ENCODE measurements at places on chromosomes 12 and 14.
A peak's percentile ranks its signal among the peaks of the same experiment; 100 is the strongest.

DNA sequence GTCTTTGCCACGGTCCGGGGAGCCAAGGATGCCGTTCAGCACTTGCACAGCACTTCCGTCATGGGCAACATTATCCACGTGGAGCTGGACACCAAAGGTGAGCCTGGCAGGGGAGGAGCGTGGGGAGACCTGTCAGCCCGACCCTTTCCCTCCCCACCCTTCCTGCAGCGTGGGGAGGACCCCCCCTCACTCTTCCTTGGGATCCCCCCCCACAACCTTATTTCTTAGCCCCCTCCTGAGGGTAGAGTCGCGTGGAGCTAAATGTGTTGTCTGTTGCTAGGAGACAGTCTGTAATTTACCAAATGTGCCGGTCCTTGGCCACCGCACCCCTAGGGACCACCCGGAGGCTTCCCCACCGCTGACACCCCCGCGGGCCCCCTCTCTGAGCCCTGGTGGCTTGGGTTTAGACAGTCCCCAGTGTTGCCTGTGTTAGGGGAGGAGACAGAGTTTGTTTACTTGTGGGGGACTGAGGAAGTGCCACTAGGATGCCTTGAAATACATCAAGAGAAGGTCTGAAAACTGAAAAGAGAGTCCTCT lies 2.3 kb downstream of the SETD1B start:
- DNase-seq: no peak

DNA sequence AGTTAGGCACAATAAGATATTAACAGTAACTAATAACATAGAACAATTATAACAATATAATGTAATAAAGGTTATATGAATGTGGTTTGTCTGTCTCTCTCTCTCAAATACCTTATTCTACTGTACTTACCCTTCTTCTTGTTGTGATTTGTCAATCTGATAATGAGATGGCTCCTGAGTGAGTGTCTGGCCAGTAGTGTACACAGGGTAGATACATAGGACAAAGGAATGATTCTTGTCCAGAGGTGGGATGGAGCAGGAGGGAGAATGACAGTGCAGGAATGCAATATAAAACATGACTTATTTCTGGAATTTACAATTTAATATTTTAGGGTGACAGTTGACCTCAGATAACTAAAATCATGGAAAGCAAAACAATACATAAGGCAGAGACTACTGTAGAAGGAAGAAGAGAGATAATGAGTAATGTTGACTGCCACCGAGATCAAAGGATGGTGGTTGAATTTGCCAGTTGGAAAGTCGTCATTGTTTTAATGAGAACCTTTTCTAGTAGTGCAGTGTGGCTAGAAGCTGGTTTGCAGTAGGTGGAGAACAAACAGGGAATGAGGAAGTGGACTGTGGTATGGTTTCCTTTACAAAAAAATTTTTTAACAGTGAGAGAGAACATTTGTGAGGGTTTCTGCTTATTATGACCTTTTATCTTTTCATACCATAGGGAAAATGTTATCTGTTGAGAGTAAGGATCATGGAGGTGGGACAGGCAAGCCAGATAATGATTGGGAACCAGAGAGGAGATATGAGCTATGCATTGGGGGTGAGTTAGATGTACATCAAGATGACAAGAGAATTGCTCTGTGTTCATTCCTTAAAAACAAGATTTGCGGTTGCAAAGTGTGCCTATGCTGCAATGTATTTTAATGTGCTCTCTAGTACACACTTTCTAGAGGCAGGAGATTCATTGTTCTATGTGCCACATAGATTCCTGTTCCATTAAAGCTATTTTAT lies 458.3 kb downstream of the BTG1 start:
- peak; percentile 8 for DNase-seq

- DNase-seq: no peak
Observed at GRCh38 chr12:33330940-33331339, 108.7 kb downstream of the SYT10 start.

- no peak for DNase-seq
Observed at GRCh38 chr12:26631846-26632245, 201.1 kb downstream of the ITPR2 start.

DNA sequence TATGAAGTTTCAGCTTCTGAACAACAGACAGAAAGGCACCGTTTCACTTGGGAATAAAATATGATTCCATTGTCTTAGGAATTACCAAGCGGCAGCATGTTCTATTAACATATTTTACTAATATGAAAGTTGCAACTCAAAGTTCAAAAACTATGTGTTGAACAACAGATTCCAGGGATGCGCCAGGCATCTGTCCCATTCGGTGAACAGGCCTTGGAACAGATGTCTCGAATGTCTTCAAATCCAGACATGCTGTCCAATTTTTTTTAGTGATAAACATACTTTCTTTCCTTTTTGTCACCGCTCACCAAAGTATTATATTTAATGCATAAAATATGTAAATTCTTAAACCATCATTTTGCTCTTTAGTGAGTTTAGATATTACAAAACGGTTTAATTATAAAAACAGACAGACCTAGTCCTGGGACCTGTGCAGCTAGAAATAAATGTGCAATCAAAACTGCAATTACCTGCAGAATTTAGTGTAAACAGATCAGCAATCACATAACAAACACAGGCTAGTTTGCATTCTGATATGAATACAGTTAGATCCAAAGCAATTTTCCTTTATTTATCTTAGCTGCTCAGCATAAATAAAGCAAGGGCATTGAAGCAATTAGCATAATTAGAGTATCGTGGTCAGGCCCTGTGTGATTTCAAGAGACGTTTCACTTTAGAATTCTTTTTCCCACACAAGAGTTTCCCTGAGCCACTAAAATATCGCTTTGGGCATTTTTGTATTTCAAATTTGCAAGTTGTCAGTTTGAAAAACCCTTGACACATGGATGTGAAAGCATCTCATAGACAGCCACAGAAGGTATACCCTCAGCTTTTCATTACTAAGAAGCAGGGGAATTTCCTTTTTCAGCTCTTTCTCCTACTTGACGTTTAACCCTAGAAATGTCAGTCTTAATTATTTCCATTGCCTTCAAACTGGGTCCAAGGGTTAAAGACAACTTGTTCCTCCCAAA lies 420.8 kb downstream of the EGLN3 start:
- DNase-seq: no peak

GRCh38 chr12:2372735-2373134 lies 319.9 kb downstream of the CACNA1C start:
- no peak for DNase-seq

DNA sequence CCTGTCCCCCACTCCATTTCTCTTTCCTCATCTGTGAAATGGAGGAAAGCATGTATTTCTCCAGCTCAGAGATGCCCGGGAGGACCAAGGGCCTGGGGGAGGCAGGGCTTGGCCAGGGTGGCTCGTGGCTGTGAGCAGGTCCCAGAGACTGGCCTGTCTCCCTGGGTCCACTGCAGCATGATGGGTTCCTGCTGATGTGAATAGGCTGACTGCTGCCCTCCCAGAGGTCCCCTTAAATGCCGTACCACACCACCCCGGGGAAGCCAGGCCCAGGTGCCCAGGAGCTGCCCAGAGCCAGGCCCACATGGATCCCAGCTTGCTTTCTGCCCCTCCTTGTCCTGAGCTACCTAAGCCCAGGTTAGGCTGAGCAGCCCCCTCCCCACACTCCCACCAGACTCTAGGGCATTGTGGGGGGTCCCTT lies 158.2 kb upstream of the C14orf180 start:
- DNase-seq: no peak

GRCh38 chr12:41794336-41794735 lies 350.3 kb downstream of the GXYLT1 start:
- no peak for DNase-seq

- no peak for DNase-seq
Observed at GRCh38 chr12:107661830-107662229, 23.8 kb upstream of the PWP1 start.

- DNase-seq: no peak
Observed at GRCh38 chr12:24904871-24905270, 44.0 kb downstream of the BCAT1 start.

DNA sequence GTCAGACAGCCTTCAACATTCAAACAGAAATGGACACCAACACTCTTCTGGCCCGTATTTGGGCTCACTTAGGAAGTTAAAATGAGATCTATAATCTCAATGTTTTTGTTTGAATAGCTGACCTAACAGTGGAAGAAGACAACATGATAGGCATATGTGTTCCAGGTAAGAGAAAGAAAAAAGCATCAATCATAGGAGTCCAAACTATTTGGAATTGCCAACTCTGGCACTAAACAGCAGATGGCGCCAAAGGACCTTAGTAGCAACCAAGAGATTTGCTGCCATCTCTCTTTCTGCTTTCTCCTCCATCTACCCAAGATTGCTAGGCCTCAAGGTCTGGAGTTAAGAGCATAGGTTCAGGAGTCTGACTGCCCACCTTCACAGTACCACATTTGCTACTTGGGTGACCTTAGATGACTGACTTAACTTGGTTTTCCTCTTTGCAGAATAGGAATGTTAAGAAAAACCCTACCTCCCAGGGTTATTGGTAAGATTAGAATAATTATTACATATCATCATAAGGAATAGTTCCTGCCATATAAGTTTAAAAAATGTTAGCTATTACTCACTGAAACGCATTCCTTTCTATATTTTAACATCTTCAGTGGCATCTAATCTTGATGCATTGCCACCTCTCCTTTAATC lies 30.2 kb downstream of the PEX5 start:
- peak; percentile 61 for DNase-seq

DNA sequence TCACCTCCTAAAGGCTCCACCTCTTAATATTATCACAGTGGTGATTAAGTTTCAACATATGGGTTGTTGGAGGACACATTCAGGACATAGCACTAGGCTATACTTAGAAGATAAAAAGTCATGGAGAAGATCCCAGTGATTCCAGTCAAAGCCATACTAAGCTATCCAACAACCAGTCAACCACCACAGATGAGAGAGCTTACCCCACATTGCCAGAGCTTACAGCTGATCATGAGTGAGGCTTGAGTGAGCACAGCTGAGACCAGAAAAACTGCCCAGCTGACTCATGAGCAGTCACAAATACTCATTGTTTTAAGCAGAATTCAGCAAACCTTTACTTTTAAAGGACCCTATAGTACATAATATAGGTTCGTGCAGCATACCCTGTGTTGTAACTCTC lies 85.1 kb downstream of the DRAM1 start:
- DNase-seq: no peak

DNA sequence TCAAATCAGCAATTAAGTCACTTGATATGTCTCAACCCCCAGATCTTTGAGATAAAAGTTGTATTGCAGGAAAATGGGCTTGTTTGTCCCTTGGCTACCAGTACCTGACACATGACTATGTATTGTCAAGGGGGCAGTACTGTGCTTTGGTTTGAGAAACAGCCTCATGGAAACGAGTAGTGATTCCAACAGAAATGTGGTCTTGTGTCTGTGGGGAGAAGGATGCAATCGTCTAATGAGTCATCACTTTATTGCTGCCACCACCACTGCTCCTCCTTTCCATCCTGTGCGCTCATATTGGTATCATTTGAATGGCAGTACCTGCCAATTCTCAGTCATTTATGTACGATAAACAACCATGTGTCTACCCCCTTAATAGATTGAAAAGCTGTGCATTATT lies 72.8 kb upstream of the ARHGAP5 start:
- DNase-seq: no peak

DNA sequence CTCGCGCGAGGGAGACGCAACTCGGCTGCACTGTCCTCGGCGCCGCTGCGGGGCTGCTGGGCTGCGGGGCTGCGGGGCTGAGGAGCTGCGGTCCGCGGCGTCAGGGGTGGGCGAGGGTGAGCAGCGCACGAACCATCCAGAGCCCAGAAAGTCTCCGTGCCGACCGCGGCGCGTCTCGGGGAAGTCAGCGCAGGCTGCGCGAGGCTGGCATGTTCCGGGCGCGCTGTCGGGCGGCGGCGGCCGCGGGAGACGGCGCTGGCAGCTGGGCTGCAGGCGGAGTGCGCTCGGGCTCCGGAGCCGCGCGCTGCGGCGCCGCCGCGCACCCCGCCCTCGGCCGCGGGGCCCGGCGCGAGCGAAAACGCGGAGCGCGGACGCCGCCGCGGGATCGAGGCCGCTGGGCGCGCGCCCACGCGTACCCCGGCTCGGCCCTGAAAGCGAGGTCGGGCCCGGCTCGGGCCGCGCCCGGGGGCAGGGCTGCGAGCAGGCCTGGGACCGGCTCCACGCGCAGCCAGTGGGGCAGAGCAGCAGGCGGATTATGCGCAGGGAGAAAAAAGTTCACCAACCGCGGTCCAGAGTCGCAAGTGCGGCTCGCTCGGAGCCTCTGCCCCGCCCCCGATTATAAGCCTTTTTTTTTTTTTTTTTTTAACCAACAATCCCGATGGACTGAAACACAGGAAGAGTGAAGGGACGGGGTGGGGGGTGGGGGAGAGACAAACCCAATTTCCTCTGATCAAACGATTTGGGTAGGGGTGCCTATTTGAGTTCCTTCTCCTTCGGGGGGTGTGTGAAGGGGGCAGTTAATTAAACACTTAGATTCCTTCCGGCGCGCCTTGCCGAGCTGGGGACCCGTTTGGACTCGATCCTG lies at the start of gene PRICKLE1:
TSS of gene PRICKLE1 (minus strand) at position 282 of the 865 bp plus-strand sequence. CDS start 117,230 bp downstream, outside the sequence.
- peak; percentile 2 for DNase-seq

DNA sequence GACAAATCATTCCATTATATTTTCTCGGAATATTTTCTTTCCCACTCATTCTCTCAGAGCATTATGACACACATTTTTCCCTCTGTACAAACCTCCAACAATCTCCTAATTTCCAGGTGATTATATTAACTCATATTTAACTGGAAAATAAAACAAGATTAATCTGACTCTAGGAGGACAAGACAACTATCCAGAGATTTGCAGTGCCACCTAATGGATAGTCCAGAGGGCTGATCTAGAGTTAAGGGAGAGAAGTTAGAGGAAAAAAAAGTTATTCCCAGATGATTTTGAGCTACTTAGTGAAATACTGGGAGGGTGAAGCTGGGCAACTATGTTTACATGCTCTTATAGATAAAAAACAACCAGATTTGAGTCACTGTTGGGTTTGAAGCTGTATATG lies 161.7 kb downstream of the ALX1 start:
- no peak for DNase-seq

GRCh38 chr12:121620333-121620891 lies 5.9 kb upstream of the ORAI1 start:
- DNase-seq: no peak

GRCh38 chr12:97288531-97288930 lies 174.1 kb upstream of the RMST start:
- no peak for DNase-seq

- no peak for DNase-seq
Observed at GRCh38 chr14:64824471-64824870, 55.2 kb downstream of the SPTB start.

DNA sequence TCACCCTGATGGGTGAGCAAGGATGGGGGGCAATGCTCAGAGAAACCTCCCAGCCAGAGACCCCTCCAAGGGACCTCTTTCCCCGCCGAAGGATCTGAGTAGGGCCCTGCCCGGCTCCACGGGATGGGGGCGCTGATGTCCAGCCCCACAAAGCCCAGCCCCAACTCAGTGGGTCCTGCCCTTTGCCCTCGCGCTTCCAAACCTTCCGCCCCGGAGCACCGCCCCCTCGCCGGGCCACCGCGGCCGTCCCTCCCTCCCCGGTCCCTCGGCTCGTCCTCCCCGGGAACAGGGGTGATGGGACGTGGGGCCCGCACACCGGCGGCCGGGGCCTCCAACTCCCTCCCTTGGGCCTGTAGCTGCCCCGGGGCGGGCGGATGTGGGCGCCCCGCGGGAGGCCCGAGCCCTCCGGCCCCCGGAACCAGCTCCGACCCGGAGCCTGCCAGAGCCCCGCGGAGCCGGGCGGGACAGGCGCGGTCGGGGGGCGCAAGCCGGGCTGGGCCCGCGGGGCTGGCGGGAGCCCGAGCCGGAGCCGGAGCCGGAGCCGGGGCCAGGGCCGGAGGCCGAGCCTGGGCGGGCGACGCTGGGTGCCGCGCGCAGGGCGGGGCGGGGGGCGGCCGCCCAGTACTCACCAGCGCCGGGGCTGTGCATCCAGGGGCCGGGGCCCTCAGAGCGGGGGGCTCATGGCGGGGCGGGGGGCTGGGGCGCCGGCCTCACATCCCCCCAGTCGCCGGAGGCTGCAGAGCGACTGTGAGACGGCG lies 386 bp downstream of the HDAC7 start:
- no peak for DNase-seq

GRCh38 chr14:36660736-36661505 lies 739 bp upstream of the PAX9 start:
- no peak for DNase-seq

All from stimulated activated CD4-positive, alpha-beta T cell treated with anti-CD3 and anti-CD28 coated beads, Interleukin-2, amount 100 ng/mL, for 4 hours (primary cell).